ENCODE measurements at places on chromosomes 11 and 22. TPM values are rescaled to one million over a fixed set of nuclear protein-coding genes. Genes with fewer than 3 reads are reported as not detected.
A peak's percentile ranks its signal among the peaks of the same experiment; 100 is the strongest.

- no peaks in the 10 kb centered on the region for H3K27me3 ChIP-seq
- H3K27ac ChIP-seq: no peak overlapping the region
- no peaks in the 10 kb centered on the region for H3K36me3 ChIP-seq
- H3K4me3 ChIP-seq: no peak overlapping the region
- no peak for DNase-seq
- no peaks in the 10 kb centered on the region for H3K4me1 ChIP-seq
Observed at GRCh38 chr11:91078221-91078620, 855.4 kb upstream of the CHORDC1 start.

GRCh38 chr11:16293204-16293681 is 63.1 kb downstream of the SOX6 start:
- no peaks in the 10 kb centered on the region for H3K4me1 ChIP-seq
- DNase-seq: no peak
- H3K36me3 ChIP-seq: no peaks in the 10 kb centered on the region
- no peaks in the 10 kb centered on the region for H3K27me3 ChIP-seq
- H3K27ac ChIP-seq: no peak overlapping the region
- H3K4me3 ChIP-seq: no peak overlapping the region

- peak overlapping the region; percentile 56 for H3K4me3 ChIP-seq
Observed at GRCh38 chr11:99069856-99070444, 49.2 kb downstream of the CNTN5 start.

Gene HBG1
- not detected for total RNA-seq

- peaks cover 27% of the 10 kb centered on the region for H3K36me3 ChIP-seq
- no peak for DNase-seq
- H3K27ac ChIP-seq: no peak overlapping the region
- peaks cover 48% of the 10 kb centered on the region for H3K4me1 ChIP-seq
- no peak overlapping the region for H3K4me3 ChIP-seq
- peaks cover 2% of the 10 kb centered on the region for H3K27me3 ChIP-seq
Observed at GRCh38 chr11:33723238-33723881, 12.9 kb downstream of the CD59 start.

DNA sequence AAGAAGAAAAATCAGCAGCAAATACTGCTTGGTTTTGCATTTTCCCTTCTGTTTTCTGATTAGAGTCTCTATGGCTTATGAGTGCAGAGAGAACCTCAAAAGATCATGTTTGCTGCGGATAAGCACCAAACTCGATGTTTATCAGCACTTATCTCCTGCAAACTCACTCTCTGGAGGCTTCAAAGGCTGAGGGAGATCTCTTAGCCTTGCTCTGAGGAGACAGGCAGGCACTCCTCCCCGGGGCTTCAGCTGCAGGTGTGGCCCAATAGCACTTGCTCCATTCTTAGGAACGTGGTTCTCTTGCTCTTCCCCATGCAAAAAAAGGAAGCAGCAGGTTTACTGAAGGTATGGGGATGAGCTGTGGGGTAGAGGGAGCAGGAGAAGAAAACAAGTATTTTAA is 45.1 kb downstream of the FLI1 start:
- H3K27me3 ChIP-seq: no peaks in the 10 kb centered on the region
- H3K4me3 ChIP-seq: peak overlapping the region; percentile 62
- peak; percentile 62 for DNase-seq
- H3K27ac ChIP-seq: peak overlapping the region; percentile 91

DNA sequence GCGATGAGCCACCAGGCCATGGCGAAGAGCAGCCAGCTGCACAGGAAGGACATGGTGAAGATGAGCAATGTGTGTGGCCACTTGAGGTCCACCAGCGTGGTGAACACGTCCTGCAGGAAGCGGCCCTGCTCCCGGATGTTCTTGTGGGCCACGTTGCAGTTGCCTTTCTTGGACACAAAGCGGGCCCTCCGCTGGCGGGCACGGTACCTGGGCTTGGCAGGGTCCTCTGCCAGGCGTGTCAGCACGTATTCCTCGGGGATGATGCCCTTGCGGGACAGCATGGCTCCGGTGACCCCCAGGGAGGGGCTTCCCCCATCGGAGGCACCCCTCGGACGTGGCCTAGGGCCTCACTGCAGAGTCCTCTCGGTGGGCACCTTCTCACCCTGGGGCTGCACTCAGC is 648 bp downstream of the KCNJ11 start:
- no peak overlapping the region for H3K27ac ChIP-seq
- H3K36me3 ChIP-seq: no peaks in the 10 kb centered on the region
- H3K27me3 ChIP-seq: peaks cover 12% of the 10 kb centered on the region
- no peak for DNase-seq
- H3K4me1 ChIP-seq: peaks cover 12% of the 10 kb centered on the region
- H3K4me3 ChIP-seq: peak overlapping the region; percentile 23

GRCh38 chr11:6746086-6746618 is 25.6 kb downstream of the OR2AG2 start:
- H3K27me3 ChIP-seq: no peaks in the 10 kb centered on the region
- H3K4me1 ChIP-seq: peaks cover 33% of the 10 kb centered on the region
- H3K4me3 ChIP-seq: no peak overlapping the region
- H3K36me3 ChIP-seq: peaks cover 22% of the 10 kb centered on the region
- H3K27ac ChIP-seq: no peak overlapping the region

- peaks cover 29% of the 10 kb centered on the region for H3K36me3 ChIP-seq
- peak overlapping the region; percentile 82 for H3K4me3 ChIP-seq
- peaks cover 7% of the 10 kb centered on the region for H3K27me3 ChIP-seq
- no peak for DNase-seq
- peaks cover 30% of the 10 kb centered on the region for H3K4me1 ChIP-seq
- peak overlapping the region; percentile 98 for H3K27ac ChIP-seq
Observed at GRCh38 chr11:112225753-112226061, 521 bp upstream of the PTS start.

DNA sequence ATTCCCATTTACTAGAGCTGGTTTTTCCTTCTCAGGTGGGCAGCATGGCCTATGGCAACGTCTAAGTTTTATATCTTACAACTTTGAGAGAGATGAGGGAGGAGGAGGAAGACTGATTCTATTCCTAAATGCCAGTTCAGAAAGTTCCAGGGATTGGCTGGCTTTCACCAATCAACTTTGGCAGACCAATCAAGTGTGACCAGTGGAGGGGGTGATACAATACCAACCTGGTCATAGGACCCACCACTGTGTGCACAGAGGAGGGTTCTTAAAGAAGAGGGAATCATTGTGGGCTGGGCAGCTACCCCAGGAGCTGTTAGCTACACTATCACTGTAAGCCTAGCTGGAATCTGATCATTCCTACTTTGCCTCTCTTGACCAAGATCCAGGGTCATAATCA is 8.1 kb downstream of the DIXDC1 start:
- no peak overlapping the region for H3K4me3 ChIP-seq
- H3K27ac ChIP-seq: no peak overlapping the region

Gene SLC43A1
- 22.9 TPM for total RNA-seq

Gene OPCML
- total RNA-seq: not detected

- no peak for DNase-seq
- H3K4me3 ChIP-seq: no peak overlapping the region
- peaks cover 21% of the 10 kb centered on the region for H3K4me1 ChIP-seq
Observed at GRCh38 chr11:123187665-123188507, 7.2 kb downstream of the CLMP start.

DNA sequence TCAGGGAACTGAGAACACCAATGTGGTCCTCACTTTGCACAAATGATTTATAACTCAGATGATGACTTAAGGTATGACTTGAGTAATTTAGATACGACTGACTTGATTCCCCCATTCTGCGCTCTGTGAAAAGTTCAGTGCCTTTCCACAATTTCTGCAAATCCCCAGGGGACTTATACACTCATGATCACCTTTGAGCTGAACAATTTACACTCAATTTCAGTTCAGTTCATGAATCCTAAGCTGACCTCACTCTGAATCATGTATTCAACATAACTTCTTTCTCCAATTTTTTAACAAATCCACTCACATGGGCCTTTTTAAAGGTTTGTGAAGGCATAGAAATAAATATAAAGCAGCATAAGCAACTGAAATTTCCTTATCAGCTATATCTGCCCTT is 274.2 kb downstream of the FAM76B start:
- H3K36me3 ChIP-seq: no peaks in the 10 kb centered on the region
- H3K4me1 ChIP-seq: no peaks in the 10 kb centered on the region
- no peak overlapping the region for H3K4me3 ChIP-seq
- no peak for DNase-seq
- H3K27me3 ChIP-seq: peaks cover 2% of the 10 kb centered on the region

- no peaks in the 10 kb centered on the region for H3K36me3 ChIP-seq
- no peak overlapping the region for H3K4me3 ChIP-seq
- peaks cover under 1% of the 10 kb centered on the region for H3K27me3 ChIP-seq
- H3K4me1 ChIP-seq: peaks cover 17% of the 10 kb centered on the region
Observed at GRCh38 chr11:35290876-35291275, 128.5 kb downstream of the SLC1A2 start.

All from activated CD4-positive, alpha-beta T cell treated with anti-CD3 and anti-CD28 coated beads, Interleukin-2, amount 10 ng/mL, durations not matched to agents 7 days and 5 days (primary cell).